ENCODE measurements at places on chromosomes 1 and 21.

DNA sequence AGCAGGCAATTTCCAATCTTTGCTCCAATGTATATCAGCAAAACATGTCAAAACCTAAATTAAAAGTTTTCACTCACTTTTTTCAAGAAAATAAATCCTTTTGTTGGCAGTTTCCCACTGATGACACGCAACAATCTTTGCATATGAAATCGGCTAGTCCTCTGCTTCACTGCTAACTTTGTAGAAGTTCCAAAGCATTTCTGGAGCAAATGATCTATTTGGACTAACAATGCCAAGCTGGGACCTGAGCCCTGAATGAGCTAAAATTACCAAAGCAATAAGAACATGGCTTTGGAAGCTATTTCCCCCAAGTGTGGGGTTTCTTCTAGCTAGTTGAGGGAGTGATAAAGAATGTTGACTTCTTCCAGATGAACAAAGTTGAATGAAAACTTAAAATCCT is 5.1 kb downstream of the BEND5 start:
- no peak for DNase-seq

GRCh38 chr1:95407131-95407885 is 173.3 kb downstream of the RWDD3 start:
- no peak for DNase-seq

GRCh38 chr1:62726011-62726442 is 37.8 kb upstream of the DOCK7 start:
- no peak for DNase-seq

GRCh38 chr1:93244298-93245069 is 64.0 kb downstream of the CCDC18 start:
- DNase-seq, result no peak

DNA sequence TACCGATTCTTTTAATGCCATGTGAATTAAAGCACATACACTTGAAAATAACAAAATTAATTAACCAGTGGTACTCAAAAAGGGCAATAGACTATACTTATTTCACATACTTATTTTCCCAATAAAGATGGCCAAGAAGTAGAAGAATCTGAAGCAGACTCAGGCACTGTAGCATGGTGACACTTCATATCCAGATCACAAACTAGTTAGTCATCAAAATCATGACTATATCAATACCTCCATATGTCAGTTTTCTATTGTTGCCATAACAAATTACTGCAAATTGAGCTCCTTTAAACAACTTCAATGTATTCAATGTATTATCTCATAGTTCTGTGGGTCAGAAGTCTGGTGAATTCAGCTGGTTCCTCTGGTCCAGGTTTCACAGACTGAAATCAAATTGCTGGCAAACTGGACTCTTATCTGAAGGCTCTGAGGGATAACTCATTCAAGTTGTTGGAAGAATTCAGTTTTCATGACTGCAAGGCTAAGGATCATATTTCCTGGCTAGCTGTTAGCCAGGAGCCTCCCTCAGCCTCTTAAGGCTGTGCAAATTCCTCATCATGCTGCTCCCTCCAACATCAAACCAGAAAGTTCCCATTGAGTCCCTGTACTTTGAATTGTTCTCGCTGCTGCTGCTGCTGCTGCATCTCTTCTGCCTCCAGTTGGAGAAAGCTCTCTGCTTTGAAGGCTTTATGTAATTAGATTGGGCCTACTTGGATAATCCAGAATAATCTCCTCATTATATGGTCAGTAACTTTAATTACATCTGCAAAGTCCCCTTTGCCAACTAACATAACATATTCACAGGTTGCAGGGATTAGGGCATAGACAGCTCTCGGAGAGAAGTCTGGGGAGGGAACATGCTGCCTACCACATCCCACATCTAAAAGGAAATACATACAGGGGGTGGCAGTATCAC is 91.5 kb downstream of the MRPL39 start:
- no peak for DNase-seq

DNA sequence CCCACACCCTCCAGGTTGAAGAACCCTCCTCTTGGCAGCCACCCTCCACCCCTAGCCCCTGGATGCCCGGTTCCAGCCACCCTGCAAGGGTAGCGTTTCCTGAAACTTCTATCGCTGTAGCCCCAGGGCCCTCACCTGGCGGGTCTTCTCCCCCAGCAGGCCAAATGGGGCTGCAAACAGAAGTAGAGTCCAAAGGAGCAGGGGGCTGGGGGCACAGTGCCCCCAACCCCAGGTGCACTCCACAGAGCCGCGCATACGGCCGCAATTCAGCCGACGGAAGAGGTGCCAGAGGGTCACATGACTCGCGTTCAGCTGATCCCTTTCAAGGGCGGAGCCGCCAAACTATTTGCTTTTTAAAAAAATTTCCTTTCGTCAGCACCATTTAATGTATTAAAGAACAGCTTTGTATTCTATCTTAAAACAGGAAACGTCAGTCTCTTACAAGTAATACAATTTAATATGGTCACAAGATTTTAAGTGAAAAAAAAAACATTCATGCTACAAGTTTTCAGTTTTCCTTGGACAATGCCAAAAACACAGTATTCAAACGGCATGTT is at the start of gene GLMP:
Gene GLMP (minus strand): TSS at position 289 of the 557 bp plus-strand sequence. CDS start 34 bp downstream, at position 255.
- DNase-seq, result peak; percentile 60

DNA sequence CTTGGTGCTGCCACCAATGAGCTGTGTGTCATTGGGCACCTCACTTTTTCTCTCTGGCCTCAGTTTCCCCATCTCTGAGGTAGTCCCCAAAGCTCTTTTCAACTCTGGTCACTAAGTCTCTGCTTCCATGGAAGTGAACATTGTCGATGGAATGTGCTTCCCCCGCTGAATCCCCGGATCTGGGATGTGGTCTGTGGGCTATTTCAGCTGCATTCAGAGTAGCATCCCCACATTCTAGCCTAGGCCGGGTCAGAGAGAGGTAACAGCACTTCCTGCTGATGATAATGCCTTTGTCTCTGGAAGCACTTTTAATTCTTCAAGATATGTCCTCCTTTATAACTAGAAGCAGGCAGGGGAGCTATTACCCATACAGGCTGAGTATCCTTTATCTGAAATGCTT is 29.8 kb downstream of the RASSF5 start:
- no peak for DNase-seq

- no peak for DNase-seq
Observed at GRCh38 chr1:97108179-97108578, 386.6 kb downstream of the PTBP2 start.

DNA sequence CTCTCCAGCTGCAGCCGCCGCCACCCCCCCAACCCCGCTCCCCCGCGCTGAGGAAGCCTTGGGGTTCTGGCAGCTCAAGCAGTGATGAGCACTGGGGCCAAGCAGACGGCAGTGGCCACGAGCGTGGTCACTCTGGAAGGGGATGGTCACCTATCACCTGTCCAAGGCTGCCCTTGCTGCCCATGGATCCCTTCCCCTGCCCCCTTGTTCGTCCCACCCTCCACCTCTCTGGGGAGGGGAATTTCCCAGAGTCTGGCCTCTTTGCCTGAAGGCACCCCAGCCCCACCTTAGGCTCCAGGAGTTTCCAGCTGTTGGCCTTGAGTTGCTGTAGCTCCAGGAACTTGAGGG is 7.2 kb upstream of the SMIM12 start:
- DNase-seq, result no peak

- DNase-seq, result no peak
Observed at GRCh38 chr1:158996998-158997397, 12.7 kb upstream of the IFI16 start.

DNA sequence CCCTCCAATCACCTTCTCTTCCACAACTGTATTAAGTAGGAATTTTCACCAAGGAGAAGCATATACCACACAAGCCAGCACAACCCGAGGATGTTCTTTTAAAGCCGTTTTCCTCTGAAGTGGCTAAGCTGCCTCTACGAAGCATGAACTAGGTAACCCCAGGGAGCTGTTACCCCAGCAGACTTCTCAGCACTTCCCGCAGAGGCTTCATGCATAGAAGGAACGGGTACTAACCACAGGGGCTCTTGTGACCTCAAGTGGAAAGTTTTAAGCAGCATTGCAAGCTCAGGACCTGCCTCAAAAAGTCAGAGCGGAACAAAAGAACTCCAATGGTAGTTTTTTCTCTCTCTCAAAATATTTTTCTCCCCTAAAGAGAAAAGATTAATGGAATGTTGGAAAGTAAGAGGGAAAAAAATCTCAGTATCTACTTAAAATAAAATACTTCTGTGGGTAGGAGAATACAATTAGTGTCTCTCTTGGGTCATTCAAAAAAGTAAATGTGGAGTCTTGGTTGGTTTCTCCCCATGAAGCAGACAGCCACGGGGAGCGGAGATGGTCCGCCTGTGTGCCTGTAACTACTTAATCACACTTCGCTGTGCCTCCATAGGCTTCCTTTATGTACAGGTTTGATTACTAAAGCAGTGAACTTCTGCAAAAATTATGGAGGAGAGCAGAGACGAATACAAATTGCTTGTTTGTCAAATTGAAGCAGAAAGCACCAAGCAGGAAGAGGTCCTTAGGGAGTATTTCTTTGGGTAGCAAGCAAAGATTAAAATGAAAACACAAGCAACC is 40.9 kb downstream of the STX6 start:
- peak; percentile 55 for DNase-seq

DNA sequence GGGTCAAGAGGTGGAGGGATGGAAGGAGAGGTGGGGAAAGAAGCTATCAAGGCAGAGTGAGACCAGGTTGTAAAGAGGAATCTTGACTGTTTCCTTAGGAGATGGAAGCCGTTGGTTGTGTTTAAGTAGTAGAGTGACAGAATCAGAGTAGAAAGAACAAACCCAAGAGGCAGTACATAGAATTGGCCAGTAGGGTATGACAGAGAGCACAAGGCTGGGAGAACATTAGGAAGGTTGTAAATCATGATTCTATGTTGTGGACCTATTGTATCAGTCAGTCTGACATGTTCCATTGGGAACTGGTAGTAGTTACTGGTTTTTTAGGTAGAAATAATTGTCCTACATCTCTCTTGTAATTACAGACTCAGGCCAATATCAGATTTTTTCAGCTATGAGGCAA is 486.9 kb upstream of the USP24 start:
- no peak for DNase-seq

GRCh38 chr21:45818904-45819285 is 162.7 kb upstream of the COL6A1 start:
- peak; percentile 88 for DNase-seq

- no peak for DNase-seq
Observed at GRCh38 chr1:23370330-23370708, 683 bp upstream of the ZNF436 start.

DNA sequence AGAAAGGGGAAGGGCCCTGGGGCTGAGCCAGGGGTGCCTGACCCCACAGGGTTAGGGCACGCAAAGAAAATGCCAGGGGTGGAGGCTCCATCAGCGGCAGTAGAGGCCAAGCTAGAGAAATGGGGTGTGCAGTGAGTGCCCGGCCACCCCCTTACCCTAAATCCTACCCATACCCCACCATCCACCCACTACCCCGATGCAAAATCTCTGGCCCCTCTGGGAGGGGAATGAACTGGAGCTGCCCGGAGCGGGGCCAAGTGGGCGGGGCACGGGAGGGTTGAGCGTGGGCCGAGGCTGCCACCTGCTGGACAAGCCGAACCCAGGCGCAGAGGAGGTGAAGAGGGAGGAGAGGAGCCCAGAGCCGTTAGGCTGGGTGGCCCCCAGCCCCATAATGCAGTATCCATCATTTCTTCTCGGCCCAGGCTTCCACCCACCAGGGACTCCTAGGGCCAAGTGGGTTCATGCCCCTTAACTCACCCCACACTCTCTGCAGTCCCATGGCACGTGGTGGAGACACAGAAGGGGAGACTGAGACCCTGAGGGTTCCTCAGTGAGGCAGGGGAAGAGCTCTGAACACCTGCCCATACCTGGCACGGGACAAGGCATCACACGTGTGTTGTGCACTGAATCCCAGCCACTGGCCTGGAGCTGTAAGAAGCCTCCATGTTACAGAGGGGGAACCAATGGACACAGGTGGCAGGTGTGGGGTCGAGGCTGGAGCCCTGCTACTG is 1.4 kb upstream of the C1QC start:
- peak; percentile 81 for DNase-seq

DNA sequence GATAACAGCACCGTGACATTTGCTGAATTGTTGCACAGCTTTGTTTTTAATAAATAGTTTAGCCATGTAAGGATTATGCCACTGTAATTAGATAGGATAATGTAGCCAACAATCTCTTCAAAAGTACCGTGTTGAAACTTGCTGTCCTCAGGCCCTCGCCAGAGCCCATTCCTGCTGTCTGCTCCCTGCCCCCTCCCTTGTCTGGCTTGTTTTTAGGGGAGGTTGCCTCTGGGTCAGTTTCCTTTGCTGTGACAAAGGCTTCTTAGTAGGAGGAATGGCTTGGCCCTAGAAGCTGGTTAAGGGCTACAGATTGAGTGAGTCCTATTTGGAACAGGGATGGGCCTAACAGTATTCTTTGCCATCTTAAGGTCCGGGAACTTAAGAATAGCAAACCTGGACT is 107.9 kb downstream of the LMO4 start:
- no peak for DNase-seq

GRCh38 chr1:68216089-68216772 is 16.1 kb downstream of the WLS start:
- no peak for DNase-seq

DNA sequence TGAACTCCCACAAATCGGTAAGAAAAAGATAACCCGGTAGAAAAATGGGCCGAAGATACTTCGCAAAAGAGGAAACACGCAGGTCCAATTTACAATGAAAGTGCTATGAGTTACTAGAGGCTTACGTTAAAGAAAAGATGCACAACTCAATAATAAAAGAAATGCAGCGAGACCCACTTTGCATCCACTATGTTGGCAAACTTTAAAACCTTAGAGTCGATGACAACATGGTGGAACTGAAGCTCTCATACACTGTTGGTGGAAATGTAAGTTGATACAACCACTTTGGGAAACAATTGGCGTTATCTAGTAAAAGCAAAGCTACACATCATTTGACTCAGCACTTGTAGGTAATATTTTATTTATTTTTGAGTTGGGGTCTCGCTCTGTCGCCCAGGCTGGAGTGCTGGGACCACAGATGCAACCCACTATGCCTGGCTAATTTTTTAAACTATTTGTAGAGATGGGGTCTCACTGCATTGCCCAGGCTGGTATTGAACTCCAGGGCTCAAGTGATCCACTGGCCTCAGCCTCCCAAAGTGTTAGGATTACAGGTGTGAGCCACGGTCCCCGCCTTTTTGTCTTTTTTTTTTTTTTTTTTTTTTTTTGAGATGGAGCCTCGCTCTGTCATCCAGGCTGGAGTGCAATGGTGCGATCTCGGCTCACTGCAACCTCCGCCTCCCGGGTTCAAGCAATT is 696 bp upstream of the GPATCH3 start:
- no peak for DNase-seq

- DNase-seq, result no peak
Observed at GRCh38 chr1:202227053-202227672, 33.6 kb downstream of the LGR6 start.

All from stimulated activated naive CD8-positive, alpha-beta T cell treated with anti-CD3 and anti-CD28 coated beads, Interleukin-15, Interleukin-2, amounts not matched to agents 100 U/mL and 50 U/mL, for 24 hours (primary cell).